ENCODE measurements at places on chromosomes 4 and X.

DNA sequence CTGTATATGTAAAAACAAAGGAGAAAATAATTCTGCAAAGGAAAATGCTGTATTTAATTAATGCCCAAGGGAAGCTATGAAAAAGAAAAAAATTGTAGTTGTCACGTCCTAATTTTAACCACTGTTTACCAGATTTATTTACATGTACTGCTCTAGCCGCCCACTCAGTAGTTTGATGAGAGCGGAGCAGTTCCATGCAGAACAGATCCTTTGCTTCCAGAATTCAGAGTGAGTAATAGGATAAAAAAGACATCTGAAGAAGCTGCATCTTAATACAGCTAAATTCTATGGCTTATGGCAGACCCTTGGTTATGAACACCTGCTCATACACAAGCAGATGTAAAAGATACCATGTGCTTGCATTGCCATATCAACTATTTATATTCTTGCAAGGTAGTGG is 287.0 kb downstream of the GASK1B start:
- DNase-seq, result no peak

DNA sequence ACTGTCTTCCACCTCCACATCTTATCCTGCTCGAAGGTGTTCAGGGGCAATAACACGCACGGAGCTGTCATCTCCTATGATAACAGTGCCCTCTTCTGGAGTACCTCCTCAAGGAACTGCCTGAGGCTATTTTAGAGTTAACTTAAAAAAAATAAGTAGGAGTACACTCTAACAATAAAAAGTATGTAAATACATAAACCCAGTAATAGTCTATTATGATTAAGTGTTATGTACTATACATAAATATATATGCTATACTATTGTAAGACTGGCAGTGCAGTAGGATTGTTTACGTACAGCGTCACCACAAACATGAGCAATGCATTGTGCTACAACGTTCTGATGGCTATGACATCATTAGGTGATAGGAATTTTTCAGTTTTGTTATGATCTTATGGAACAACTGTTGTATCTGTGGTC is 34.5 kb upstream of the TLR2 start:
- DNase-seq, result no peak

DNA sequence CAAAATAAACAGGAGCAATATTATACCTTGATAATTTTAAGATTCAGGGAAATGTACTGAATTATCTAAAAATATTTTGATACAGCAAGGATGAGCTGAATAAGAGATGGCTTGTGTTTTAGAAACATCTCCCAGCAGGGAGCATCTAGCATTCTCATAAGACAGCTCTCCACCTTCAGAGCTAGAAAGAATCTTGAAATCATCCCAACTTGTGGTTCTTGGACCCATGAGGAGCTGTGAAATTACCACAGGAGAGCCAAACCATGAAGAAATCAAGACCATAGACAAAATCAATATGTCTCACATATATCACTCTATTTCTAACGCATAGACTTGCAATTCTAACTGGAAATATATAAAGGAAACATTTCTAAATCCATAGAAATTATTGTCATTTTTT is 210.6 kb upstream of the DKK2 start:
- no peak for DNase-seq

DNA sequence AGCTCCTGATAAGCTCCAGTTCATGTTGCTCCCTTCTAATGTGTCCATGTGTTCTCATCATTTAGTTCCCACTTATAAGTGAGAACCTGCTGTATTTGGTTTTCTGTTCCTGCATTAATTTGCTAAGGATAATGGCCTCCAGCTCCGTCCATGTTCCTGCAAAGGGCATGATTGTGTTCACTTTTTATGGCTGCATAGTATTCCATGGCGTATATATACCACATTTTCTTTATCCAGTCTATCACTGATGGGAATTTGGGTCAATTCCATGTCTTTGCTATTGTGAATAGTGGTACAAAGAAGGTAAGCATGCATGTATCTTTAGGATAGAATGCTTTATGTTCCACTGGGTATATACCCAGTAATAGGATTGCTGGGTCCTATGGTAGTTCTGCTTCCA is 197.2 kb upstream of the ITM2A start:
- no peak for DNase-seq

- DNase-seq, result no peak
Observed at GRCh38 chrX:83145876-83146275, 362.2 kb upstream of the POU3F4 start.

DNA sequence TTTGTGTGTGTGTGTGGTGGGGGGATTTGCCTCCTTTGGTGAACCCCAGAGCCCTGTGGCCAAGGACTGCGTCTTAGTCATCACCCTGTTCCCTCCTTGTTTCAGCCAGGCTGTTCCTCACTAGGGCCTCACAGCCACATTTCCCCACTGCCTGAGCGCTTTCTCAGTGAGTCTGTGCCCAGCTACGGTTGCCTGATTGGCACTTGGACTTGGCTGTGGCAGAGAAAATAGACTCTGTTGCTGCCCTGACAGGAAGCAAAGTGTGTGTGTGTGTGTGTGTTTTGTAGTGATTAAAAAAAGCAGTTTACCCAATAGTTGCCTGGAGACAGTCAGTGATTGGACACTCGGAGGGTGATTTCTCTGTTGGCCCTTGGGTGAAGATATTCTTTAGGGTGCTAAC is 113.0 kb downstream of the UCHL1 start:
- no peak for DNase-seq

GRCh38 chrX:133337250-133337649 is 78.0 kb downstream of the GPC4 start:
- DNase-seq, result no peak

- no peak for DNase-seq
Observed at GRCh38 chr4:143424276-143424675, 87.6 kb downstream of the GAB1 start.
